ENCODE measurements at places on chromosomes 5 and 9.

DNA sequence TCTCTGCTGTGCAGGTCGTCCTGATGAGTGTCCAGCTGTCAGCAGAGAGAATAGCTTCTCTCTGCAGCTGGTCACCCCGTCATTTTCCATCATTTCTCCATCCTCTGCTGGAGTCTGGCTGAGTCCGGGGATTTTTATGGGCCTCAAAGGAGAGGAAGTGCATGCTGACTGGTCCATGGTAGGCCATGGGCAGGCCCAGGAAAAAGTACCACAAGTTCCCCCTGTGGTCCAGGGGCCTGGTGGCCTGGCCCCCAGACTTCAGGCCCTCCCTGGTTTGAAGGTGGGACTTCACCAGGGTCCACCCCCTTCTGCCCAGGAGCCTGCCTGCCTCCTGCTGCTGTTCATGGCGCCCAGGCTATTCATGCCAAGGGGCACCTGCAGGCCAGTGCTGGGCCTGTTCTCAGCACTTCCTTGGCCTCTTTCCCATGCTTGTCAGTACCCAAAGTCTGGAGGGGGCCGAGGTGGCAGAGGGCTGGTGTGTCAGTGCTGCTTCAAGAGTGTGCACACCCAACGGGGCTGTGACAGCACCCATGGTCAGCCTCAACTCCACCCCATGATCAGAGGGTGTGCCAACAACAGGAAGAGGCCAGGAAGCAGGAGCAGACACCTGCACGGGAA, 7.3 kb upstream of the MTMR12 start:
- DNase-seq = no peak

DNA sequence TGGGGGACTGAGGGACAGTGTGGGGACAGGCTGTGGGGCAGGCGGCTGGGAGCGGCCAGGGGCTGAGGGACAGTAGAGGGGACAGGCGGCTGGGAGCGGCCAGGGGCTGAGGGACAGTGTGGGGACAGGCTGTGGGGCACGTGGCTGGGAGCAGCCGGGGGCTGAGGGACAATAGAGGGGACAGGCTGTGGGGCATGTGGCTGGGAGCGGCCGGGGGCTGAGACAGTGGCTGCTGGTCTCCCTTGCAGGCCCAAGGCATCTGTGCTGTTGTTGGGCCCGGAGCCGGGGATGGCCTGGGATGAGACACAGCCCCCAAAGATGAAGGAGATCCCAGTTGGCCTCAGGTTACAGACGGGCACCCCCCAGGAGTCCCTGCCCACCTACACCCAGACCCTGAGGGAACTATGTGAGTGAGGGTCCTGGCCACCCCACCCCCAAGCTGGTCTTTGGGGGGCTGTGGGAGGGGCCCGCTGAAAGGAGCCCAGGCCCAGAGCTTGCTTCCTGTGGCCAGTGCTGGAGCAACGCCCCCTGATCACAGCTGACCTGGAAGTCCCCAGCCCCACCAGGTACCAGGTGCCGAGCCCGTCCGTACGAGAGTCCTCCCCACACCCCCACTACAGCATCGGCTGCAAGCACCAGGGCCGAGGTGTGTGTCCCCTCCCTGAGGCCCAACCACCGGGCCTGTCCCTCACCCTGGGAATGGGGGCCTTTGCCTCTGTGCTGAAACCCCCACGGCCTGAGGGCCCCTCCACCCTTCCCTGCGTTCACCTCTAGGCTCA, 593 bp downstream of the STPG3 start:
- no peak for DNase-seq

GRCh38 chr9:272251-273213, 57.9 kb downstream of the DOCK8 start:
- DNase-seq = peak; percentile 34

DNA sequence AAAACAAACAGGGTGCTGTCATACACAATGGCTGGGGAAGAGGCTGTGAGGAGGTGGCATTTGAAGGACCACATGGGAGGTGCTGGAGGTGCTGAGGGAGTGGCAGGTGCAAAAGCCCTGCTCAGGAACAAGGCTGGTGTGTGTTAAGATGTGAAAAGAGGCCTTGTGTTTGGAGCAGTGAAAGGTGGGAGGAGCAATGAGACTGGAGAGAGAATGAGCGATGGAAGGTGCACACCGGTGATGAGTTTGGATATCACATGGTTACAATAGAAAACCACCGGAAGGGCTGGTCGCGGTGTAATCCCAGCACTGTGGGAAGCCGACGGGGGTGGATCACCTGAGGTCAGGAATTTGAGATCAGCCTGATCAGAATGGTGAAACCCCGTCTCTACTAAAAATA, 9.2 kb upstream of the FIBCD1 start:
- no peak for DNase-seq

GRCh38 chr5:135642488-135642870, 63.7 kb upstream of the CXCL14 start:
- no peak for DNase-seq

GRCh38 chr9:84513979-84514378, 155.6 kb upstream of the NTRK2 start:
- DNase-seq = no peak

GRCh38 chr9:79357616-79358015, 214.1 kb upstream of the TLE4 start:
- no peak for DNase-seq

GRCh38 chr9:134707031-134707680, 65.6 kb downstream of the COL5A1 start:
- DNase-seq = no peak

GRCh38 chr5:170327829-170328228, 30.3 kb upstream of the LCP2 start:
- DNase-seq = no peak

- no peak for DNase-seq
These were observed 140.5 kb upstream of the TARS1 start for GRCh38 chr5:33300209-33300742.

DNA sequence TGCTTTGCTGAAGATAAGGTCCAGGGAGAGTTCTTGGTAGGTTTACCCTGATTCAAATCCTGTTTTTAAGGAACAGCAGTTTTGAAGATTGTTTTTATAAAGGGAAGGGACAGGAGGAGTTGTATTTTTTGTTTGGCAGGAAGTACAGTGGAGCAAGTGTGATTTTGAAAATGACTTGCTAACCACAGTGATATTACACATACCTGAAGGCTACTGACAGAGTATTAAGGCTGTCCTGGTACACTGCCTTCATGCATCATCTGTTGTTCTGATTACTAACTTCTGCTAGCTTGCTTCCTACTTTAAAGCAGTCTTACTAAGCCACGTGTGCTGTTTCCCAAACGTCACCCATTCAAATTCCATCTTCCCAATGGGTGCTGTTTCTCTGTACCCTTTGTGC, 559.5 kb upstream of the SGCD start:
- no peak for DNase-seq

GRCh38 chr5:74594137-74595040, 46.1 kb downstream of the ENC1 start:
- DNase-seq = no peak

DNA sequence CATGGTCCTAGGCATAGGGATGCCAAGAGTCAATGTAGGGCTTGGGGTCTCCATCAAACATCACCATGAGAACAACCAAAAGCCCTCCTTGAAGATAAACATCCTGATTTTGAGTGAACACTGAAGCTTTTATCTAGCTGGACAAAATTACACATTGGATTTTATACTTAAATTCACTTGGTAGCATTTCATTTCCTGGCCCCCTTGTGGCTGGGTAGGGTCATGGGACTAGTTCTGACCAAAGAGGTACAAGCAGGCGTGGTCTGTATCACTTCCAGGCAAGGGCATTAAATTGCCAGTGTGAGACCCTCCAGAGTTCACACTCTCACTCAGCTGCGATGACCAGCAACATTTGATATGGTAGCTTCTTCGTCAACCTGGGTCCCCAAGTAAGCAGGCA, 320.3 kb downstream of the ACTL7B start:
- DNase-seq = no peak

GRCh38 chr5:169832845-169833244, 147.4 kb downstream of the INSYN2B start:
- no peak for DNase-seq

- DNase-seq = no peak
These were observed 41.3 kb upstream of the PHYKPL start for GRCh38 chr5:178273665-178274541.

DNA sequence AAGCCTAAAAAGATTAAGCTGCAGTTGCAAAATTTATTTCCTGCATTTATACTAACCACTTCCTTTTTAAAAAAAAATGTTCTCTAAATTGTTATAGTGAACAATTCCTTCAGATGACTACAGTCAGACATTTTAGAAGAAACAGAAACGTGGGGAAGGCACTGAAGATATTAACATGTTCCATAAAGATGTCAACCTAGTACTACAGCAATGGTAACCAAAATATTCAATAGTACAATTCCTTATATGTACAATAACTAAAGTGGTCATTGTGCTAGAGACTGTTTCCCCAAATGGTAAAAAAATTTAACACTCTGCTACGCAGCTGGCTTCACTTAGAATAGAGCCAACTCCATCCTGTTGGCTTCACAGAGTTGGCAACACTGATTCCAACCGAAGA, 97.7 kb downstream of the FNBP1 start:
- DNase-seq = no peak

GRCh38 chr5:161372682-161373344, 173.7 kb downstream of the GABRB2 start:
- DNase-seq = no peak

DNA sequence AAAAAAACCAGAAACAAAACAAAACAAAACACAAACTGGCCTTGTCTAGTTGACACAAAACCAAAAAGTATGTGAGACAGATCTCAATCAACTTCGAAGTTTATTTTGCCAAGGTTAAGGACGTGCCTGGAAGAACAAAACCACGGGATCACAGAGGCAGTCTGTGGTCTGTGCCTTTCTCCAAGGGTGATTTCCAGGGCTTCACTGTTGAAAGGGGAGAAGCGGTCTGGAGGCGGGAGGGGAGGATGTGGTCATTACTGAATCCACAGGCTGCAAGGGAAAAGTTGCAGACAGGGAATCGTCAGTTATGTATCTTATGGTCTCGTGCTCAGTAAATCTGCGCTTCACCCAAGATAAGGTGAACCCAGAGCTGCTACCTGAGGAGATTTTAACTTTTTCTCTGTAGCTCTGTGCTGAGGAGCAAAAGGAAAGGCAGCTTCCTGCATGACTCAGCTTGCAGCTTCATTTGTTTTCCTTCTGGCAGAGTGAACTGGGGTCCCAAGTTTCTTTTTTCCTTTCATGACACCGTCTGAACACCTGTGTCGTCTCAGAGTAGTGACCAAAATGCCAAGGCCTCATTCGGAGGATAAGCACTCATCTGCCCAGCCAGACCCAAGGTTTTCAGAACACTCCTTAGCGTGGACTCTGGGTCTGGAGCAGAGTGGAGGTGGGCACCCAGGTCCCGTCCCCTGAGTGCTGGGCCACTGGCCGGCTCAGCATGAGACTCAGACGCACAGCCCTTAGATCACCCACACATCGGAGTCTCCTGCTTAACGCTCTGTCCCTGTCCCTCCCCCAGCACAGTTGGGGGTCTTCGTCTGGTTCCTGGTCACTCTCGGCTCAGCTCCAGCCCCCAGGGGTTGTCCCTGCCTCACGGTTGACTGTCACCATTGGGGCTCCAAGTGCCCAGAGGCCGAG, 25.9 kb downstream of the ROPN1L start:
- DNase-seq = no peak

DNA sequence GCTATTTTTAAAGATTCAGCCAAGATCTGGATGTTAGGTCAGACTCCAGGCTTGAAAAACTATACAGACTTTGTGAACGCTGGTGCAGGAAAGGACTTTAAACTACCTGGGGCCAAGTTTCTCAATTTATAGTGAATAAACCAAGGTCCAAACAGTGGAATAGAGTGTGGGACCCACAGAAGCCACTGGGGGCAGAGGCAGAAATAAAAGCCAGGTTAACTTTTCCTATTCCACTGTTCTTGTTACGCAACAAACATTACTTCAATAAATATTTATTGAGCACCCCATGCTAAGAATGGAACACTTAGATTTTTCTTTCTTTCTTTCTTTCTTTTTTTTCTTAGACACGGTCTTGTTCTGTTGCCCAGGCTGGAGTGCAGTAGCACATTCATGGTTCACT, 11.0 kb upstream of the HAVCR1 start:
- no peak for DNase-seq

- DNase-seq = no peak
These were observed 115.1 kb downstream of the PALM2AKAP2 start for GRCh38 chr9:109894921-109895758.

DNA sequence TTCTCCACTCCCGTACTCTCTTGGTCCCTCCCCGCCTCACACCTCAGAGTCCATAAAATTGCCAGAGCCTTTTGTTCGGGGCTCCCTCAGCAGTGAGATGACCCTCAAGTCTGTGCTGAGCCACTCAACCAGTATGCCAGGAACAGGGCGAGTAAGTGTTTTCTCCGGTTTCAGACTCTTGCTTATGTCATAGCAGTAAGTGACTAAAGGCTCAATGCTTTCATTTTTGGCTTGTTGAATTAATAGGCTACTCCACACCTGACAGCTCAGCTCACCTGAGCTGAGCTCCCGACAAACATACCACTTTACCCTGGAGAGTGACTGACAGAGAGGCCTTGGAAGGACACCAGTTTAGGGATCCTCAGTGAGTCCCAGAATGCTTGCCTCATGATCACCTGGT, 30.5 kb downstream of the PCSK1 start:
- no peak for DNase-seq

GRCh38 chr9:121771851-121772599, 120.6 kb downstream of the DAB2IP start:
- DNase-seq = no peak

DNA sequence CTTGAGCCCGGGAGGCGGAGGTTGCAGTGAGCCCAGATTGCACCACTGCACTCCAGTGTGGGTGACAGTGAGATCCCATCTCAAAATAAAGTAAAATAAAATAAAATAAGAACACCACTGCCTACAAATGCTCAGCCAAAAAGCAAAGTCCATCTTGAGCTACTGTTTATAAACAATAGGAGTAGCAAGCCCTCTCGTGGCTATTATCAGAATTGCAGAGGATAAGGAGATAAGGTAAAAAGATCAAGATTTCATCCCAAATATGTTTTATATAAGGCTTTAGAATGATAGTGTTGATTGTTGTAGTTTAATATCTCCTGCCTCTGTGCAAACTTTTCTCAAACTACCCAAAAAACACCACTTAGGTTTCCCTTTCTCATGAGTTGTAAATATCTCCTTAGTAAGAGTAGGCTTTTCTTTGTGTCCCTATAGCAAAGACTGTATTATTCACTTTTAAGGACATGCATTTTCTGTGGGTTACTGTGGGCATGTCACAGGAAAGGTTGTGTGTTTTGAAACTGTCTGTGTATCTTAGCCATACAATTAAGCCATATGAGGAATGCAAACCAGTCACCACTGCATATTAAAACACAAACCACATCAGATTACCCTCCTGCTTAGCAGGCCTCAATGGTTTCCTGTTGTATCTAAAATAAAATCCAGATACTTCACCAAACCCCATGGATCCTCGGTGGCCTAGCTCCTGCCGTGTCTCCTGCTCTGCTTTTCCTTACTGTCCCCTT, 31.8 kb upstream of the CKS2 start:
- no peak for DNase-seq
